ENCODE measurements at places on chromosomes 2 and 18.

DNA sequence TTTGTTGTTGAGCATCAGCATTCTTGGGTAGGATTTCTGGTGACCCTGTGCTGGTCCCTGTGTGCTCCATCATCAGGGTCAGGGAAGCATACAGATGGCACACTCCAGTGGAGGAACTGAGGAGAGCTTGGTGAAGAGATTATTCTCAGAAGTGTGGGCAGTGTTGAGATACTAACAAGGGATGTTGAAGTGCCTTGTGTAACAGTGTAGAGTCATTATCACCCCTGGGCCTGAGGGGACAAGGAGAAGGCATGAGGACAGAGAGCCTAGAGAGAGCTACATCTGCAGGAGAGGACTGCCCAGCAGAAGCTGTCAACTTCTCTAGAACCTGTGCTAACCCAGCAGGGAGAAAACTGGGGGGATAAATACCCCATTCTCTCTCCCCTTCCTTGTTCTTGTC lies 189.0 kb downstream of the PLCL1 start:
- peak; percentile 22 for DNase-seq

DNA sequence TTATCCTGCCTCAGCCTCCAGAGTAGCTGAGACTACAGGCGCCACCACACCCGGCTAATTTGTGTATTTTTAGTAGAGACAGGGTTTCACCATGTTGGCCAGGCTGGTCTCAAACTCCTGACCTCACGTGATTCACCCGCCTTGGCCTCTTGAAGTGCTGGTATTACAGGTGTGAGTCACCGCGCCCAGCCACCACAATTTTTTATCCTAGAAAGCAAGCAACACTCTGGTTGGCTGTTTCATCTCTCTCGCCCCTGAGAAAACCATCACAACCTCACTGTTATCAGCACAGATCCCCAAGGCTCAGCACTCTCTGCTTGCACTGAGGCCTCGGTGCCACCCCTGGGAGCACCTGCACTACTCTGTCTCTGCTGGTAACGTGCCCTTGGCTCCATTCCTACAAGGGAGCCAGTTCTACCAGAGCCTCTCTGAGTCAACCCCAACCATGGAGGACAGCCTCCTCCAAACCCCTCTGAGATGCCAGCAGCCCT lies 134.8 kb upstream of the AGAP1 start:
- no peak for DNase-seq

- DNase-seq, result no peak
Measured at GRCh38 chr2:71671203-71671854, 218.0 kb downstream of the DYSF start.

GRCh38 chr2:95018861-95019550 lies 6.5 kb upstream of the MAL start:
- DNase-seq, result no peak

- DNase-seq, result no peak
Measured at GRCh38 chr2:212595036-212595654, 56.5 kb upstream of the ERBB4 start.

DNA sequence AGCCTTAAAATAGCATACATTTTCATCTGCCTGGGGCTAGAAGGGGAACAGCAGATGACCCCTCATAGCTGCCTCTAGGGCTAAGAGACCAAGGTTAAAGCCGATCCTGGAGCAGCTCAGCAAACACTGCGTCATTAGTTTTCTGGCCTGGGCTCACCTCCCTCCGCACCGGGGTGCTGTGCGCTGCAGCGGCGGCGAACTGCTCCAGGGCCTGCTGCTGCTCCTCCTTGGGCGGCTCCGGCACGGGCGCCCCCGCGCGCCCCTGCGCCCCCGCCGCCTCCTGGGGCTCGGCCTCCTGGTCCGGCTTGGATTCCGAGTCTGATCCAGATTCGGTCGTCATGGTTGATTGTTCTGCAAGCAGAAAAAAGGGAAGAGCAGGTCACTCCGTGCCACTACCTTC lies 55.0 kb downstream of the EPB41L3 start:
- no peak for DNase-seq

GRCh38 chr2:204333861-204334260 lies 211.4 kb upstream of the PARD3B start:
- no peak for DNase-seq

Data from inflammatory macrophage treated with lipopolysaccharide for 4 hours (primary cell).